ENCODE measurements at places on chromosomes 7 and 10.

DNA sequence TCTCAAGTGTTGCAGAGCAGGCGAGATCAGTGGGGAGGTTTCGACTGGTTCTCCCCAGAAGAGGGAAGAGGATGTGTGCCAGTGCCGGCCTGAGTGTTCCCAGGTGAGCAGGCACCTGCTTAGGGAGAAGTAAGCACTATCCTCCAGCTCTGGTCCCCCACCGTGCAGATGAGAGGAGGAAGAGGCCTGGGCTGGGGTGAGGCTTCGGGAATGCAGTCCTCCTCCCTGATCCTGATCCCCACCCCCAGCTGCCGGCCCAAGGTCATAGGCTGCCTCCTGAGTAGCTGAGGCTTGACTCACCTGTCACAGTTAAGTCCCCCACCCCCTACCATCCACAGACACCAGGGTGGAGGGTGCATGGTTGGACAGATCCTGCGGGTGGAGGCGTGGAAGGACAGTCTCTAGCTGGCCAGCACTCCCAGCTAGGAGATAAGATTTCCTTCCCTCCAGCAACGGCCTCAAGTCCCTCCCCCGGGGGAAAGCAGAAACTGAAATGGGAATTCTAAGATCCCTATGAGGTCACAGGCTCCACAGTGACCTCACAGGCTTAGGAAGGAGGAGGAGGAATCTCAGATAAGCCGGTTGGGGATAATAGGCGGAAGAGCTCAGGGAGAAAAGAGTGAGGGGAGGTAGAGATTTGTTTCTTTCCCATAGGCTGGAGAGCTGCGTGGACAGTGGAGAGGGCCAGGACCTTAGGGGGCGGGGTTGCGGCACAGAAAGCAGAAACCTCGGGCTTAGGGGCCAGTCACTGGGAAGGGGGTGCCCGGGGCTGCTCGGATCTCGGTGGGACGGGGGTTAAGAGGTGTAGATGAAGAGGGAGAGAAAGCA lies 1.0 kb downstream of the LRCH4 start:
- DNase-seq = peak; percentile 20

DNA sequence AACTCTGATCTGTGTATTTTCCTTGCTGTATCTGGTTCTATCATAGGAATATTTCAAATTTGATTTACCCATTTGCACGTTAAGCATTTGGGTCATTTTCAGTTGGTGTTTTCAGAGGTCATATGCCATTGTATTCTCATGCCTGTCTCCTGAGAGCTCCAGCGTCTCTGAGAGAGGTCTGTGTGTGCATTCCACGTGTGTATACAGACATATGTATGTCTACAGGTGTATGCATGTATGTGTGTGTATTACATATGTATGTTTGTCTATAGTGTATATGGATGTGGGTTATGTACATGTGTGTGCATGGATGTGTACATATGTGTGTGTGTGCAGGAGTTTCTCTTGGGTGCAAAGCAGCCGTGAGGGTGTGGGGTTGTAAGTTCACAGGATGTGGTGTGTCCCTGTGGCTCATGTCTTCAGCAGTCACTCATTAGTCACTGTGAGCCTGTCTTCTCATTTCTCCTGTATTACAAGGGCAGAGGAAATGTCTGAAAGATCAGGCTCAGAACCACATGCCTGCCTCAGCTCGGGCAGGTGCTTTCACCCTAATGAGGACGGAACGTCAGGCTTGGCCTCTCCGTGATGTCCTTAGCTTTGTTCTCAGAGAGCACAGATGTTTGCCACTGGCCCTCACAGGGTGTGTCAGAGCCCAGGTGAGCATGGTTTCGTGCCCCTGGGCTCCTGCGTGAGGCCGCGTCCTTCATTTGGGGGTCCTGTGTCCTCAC lies 101.6 kb downstream of the NKX6-2 start:
- DNase-seq = no peak

GRCh38 chr7:47804767-47805545 lies 143.3 kb downstream of the PKD1L1 start:
- DNase-seq = no peak

DNA sequence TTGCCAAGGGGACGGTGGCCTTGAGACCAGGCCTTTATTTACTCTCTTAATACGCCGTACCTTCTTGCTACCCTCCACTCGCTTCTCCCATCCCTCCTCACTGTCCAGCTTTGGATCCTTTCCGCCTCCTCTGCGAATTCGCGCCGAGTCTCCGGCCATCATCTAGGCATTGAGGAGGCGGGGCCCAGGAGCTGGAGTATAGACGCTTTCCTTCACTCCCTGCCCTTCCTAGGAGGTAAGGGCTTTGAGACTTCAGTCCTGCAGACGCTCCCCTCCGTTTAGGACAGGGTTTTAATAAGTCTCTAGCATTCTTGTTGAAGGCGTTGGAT lies 538 bp downstream of the TFAM start:
- no peak for DNase-seq

GRCh38 chr7:70607759-70608158 lies 524.2 kb upstream of the GALNT17 start:
- no peak for DNase-seq

GRCh38 chr7:22219739-22220493 lies 137.0 kb downstream of the RAPGEF5 start:
- no peak for DNase-seq

GRCh38 chr10:71213127-71213621 lies 804 bp downstream of the UNC5B start:
- peak; percentile 86 for DNase-seq
